ENCODE measurements at places on chromosomes 6 and 20.

DNA sequence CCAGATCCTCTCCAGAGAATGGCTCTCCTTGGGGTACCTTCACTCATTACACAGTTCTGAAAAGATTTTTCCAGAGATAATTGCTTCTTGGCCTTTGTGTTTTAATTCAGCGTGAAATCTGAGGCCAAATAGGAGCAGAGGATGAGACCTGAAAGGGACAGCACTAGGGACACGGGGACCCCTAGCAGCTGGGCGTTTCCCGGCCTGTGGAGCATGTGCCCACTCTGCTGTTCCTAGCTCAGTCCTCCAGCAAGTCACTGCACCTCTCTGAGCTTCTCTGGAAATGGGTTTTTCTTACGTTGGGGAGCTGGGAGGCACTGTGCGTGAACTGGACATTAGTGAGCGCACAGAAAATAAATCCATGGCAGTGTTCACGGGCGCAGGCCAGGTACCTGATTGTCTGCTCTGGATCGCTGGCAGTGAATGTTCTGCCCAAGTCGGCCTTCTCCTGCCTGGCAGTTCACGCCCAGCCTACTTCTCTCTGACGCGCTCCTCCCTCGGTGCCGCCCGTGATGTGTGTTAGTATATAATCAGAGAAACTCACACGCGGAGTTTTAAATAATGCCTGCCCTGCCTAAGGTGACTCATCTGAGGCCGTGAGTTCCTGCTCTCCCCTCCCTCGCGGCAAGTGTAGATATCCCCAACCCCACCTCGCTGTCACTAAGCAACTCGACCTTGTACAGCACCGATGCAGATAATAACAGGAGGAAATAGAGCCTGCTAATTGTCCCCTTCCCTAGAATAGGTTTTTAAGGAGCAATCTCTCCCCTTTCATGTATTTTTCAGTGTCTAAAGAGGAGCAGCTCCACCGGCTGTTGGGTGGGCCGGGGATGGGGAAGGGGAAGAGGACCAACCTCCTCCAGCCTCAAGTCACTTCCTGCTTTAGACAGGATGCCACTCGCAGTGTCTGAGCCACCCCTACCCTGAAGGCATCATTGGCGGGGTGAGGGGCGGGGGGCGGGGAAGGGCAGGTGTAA, 2.7 kb upstream of the TUBB2A start:
- DNase-seq: no peak

DNA sequence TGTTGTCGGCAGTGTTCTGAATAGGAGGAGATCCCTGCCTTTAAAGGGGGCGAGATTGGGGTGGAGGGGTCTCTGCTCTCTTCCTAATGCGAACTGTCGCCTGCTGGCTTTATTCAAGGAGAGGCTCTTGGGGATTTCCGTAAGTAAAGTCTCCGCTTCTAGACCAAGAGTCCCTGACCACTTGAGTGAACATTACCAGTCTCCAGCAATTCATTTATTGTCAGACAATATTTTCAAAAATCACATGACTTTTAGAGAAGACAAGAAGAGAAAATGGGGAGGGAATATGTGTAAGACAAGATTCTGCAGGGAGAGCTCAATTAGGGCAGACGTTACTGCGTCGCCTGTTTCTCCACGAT, 21.2 kb downstream of the POM121L2 start:
- DNase-seq: no peak

DNA sequence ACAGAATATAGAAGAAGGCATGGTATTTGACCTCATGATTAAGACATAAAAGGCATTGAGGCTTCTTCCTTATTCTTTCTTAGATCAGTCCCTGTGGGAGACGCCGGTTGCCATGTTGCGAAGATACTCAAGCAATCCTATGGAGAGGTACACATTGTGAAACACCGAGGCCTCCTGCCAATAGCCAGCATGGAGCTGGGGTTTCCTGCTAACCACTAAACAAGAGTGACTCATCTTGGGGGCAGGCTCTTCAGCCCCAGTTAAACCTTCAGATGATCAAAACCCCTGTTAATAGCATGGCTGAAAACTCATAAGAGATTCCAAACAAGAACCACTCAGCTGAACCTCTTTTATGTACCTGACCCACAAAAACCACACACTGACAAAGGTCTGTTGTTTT, 478.8 kb downstream of the CD83 start:
- peak; percentile 1 for DNase-seq

GRCh38 chr6:38831865-38832264, 116.8 kb downstream of the DNAH8 start:
- no peak for DNase-seq

GRCh38 chr6:144652292-144652891, 367.3 kb downstream of the UTRN start:
- no peak for DNase-seq

DNA sequence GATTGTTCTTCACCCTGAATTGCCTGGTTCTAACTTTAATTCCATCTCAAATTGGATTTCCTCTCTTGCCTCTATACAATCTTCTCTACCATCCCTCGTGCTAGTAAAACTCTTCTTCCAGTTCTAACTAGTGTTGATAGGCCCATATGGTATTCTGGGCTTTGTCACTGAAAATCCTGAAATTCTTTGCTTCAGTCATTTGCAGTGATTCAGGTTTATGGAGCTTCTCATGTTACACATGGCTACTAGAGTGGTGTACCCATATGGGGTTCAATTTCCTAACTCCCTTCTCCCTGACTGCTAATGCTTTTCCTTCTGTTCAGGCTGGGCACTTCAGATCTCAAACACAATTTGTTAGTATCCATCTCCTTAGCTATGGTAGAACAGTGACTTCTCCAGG, 956.6 kb downstream of the KIF16B start:
- DNase-seq: no peak

GRCh38 chr6:144395826-144396225, 110.7 kb downstream of the UTRN start:
- DNase-seq: no peak
